Aorta (tissue), 5 donors: ENCODE measurements at places on chromosomes 5 and 9. TPM values are rescaled to one million over a fixed set of nuclear protein-coding genes. Genes with fewer than 3 reads are reported as not detected.

DNA sequence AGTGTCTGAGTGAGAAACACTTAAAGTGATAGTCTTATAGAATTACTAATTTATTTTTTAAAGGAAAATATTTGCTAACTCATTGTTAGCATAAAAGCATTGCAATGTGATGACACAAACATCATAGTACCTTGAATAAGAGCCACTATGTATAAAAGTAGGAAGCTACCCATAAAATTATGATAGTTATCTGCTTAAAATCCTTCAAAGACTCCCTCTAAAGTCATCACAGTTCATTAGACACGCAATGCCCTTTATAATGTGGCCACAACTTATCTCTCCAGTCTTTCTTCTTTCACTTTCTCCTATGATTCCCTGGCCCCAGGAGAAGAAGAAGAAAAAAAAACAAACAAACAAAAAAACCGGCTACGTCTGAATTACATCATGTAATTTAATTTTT lies 1144.0 kb upstream of the NUDT12 start:
- DNase-seq: no peak

BARX1 gene
- total RNA-seq: 0.27 TPM

PFN3 gene
- total RNA-seq: not detected

GRCh38 chr5:168353216-168353957 lies 61.9 kb downstream of the WWC1 start:
- no peak for DNase-seq

DNA sequence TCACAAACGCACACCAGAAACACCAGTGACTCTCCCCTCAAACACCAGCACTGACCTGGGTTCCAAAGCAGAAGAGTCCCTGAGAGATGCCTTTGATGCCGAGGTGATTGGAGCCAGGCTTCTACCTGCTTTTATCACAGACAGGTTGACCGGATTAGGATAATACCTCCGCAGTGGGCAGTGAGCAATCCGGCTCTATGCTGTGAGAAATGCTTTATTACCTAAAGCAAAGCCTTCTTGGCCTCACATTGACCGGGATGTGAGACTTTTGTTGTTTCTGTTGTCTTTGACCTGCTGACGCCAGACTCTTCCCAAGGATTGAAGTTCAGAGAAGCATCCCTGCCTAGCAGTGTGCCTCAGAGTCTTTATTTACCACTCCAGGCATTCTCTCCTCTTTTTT lies 320.3 kb upstream of the CLINT1 start:
- no peak for DNase-seq

ASPN gene
- total RNA-seq: 79.8 TPM

- no peak for DNase-seq
Observed at GRCh38 chr5:134432677-134433359, 21.1 kb upstream of the CDKN2AIPNL start.

GRCh38 chr9:136965771-136966484 lies 11.4 kb upstream of the PTGDS start:
- no peak for DNase-seq

PPP3R2 gene
- total RNA-seq: not detected

CAMK4 gene
- total RNA-seq: 0.62 TPM

DNA sequence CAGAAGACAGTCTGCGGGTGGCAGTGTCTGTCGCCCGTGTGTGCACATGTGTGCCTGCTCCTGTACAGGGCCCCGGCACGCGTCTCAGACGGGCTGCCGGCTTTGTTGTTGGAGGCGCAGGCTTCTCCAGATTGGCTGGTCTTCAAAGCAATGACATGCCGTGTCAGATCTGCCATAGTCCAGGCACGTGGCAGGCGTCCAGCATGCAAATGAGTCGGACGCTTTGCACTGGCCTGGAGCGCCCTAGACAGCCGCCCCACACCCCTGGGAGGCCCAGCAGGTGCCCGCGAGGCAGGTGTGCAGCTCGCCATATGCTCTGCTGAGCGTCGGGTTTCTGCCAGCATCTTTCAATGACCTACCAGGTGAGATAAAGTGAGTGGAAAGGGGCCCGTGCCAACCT lies 71.5 kb downstream of the GADD45G start:
- peak; percentile 67 for DNase-seq

GRCh38 chr9:106035806-106036205 lies 341.5 kb downstream of the TMEM38B start:
- DNase-seq: no peak

DNA sequence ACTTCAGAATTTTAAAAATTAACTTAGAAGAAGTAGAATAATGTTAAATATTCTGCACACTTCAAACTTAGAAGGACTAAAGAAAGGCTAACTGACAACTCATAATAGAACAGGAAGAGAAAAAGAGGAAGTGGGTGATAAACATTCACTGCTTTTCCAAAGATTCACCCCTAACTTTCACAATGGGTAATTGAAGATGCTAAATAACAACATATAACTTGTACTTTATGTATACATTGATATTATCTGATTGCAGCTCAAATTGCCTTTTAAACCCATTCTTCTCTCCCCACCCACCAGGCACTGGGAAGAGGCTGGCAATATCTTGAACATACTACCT lies 376.6 kb downstream of the EFNA5 start:
- DNase-seq: no peak

DNA sequence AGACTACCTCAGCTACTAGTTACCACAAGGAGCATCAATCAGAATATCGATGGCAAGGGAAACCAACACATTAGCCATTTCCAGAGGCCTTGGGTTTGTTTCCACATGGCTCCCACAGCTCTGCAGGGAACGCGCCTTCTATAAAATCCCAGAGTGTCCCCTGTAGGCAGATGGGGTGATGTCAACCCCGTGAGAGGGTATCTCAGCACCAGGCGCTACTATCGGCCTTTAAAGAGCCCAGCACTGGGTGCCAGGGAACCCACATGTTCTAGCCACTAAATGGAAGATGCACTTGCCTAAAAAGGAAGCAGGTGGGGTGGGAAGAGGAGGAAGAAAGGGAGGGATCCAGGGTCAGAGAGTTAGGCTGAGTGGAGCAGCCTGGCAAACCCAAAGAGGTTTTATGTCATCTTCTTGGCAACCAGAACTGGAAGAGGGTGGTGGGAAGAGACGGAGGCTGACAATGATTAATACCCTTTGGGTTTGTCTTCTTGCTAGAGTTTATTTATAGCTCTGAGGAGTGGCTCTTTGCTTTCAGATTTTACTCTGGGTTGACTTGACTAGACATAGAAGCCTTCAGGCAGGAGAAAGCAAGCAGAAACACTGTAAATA lies 19.9 kb downstream of the MACROH2A1 start:
- no peak for DNase-seq

DNA sequence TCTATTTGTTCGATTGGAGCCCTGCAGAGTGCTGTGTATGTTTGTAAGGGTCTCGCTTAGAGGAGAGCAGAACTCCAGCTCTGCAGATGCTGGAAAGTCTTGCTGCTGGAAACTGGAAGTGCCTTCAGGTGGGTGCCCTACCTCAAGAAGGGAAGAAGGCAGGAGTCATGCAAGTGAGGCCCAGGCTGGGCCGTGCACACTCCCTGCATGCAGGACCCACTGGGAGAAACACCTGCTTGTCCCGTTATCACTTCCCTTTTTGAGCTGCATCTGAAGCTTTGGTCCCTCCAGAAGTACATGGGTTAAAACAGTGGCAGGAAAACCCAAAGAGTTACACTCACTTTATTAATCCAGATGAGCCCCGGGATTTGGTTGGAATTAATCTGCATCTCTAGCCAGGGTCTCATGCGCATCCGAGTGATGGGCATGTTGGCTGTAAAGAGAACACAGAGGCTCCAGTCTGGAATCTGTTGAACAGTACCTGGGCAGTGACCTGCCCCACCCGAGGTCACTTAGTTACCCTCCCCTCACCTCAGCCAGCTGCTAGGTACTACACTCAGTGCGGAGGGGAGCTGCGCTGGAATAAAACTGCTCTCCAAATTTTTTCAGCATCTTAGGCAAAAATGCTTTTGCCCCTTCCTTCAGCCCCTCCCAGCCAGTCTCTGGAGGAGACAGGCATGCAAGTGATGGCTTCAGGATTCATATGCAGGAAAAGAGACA lies 1.4 kb downstream of the IRF1 start:
- DNase-seq: no peak

DNA sequence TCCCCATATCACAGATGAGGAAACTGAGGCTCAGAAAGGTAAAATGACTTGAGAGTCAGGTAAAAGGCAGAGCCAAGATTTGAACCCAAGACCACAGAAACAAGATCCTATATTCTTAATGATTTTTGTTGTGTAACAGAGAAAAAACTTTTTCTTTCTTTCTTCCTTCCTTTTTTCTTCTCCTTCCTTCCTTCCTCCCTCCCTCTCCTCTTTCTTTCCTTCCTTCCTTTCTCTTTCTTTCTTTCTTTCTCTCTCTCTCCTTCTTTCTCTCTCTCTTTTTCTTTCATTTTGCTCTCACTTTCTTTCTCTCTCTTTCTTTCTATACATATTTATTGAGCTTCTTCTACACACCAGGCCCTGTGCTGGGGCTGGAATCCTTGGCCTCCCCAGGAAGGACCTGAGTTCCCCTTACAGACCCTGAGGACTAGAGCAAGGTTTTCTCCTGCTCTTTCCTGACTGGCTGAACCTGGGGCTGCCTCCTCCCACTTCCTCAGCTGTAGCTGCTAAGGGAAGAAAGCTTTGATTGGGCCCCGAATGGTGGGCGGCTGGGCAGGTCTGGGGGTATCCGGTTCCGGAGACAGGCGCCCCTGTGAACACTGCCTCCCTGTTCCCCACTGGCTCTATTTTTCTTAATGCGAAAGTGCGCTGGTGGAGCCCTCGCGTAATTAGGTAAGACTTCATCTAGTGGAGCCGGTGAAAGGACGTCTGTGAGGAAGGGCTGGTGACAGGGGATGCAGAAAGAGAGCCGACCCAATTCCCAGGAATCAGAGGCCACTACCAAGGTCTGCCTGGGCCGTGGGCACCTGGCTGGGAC lies 27.4 kb upstream of the KIF12 start:
- no peak for DNase-seq

GRCh38 chr9:100425758-100426157 lies 1.2 kb upstream of the MSANTD3 start:
- DNase-seq: no peak

GRCh38 chr9:127571971-127572370 lies 40.1 kb upstream of the STXBP1 start:
- no peak for DNase-seq

PLAA gene
- 27.2 TPM for total RNA-seq

TOR1B gene
- 20.4 TPM for total RNA-seq

TLX3 gene
- not detected for total RNA-seq

GRIA1 gene
- total RNA-seq: 6.5 TPM

RAI14 gene
- total RNA-seq: 99.8 TPM

DNA sequence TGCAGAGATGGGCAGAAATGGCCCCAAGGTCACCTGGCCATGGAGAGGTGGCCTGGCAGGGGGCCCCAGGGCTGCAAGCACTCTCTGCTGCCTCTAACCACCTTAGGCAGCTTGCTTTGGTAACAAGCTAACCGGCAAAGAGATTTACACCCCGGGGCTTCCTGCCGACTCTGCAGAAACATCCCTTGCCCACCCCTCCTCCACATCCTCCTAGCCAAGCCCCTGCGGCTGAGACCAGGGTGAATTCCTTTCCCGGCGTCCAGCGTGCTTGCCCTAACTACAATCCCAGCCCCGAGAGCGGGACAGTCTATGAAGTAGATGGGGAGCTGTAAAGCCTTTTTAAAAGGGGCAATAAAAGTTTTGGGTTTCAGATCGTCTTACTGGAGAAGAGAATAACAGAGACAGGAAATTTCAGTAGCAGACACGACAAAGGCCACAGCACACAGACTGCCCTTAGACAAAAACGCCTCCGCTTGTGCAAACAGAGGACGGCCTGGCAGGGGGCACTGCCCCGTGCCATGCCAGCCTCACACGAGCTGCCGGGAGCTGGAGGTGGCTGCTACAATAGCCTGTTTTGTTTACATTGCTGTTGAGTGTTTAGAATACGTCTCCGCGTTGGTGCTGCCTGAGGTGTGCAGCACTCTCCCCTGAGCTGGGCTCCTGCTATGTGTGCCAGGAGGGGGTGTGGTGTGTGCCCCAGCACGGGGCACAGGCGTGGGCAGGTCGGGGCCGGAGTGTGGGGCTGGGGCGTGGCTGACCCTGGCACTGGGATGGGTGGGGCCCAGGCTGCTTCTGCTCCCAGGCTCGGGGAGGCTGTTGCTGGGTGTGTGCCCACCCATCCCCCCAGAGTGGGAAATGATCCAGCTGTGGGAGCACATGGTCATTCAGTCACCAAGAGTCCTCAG lies 15.3 kb downstream of the MYMK start:
- DNase-seq: no peak

GRCh38 chr5:74608736-74609601 lies 31.6 kb downstream of the ENC1 start:
- DNase-seq: no peak

- DNase-seq: no peak
Observed at GRCh38 chr5:16140417-16140816, 39.2 kb downstream of the MARCHF11 start.

ELAVL2 gene
- total RNA-seq: not detected

B4GALT7 gene
- total RNA-seq: 18.9 TPM

- no peak for DNase-seq
Observed at GRCh38 chr5:60023255-60023654, 129.7 kb upstream of the PDE4D start.

- DNase-seq: peak; percentile 69
Observed at GRCh38 chr5:1840741-1841521, 39.7 kb downstream of the NDUFS6 start.

- no peak for DNase-seq
Observed at GRCh38 chr9:101387871-101388506, 3.2 kb upstream of the BAAT start.

GRCh38 chr9:124351672-124352468 lies 63.4 kb downstream of the PSMB7 start:
- DNase-seq: peak; percentile 74

DNA sequence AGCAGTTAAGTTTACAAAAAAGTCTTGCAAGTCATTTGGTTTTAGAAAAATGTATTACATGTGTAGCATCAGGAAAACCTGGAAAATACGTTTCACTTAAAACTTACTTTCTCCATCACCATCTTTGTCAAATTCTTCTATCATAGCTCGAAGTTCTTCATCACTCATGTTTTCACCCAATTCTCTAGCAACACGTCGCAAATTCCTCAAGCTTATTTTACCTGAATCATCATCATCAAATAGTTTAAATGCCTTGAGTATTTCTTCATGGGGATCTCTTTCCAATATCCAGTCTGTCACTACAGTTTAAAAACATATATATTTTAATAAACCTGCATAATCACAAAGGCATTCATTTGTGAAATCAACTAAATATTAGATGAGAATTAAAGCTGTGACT lies 10.3 kb downstream of the CETN3 start:
- no peak for DNase-seq

GRCh38 chr5:2761921-2762488 lies 10.5 kb upstream of the IRX2 start:
- no peak for DNase-seq

LRRC8A gene
- 100 TPM for total RNA-seq

- no peak for DNase-seq
Observed at GRCh38 chr9:83471241-83471640, 67.0 kb downstream of the FRMD3 start.

- no peak for DNase-seq
Observed at GRCh38 chr9:108854641-108855528, 901 bp downstream of the ACTL7B start.
